Glomerular endothelial cell (primary cell): ENCODE measurements at places on chromosomes 6 and 20. TPM values are rescaled to one million over a fixed set of nuclear protein-coding genes. Genes with fewer than 3 reads are reported as not detected.

ULBP1 gene
- total RNA-seq = 3.3 and 4.1 TPM in 2 replicates

PRDM13 gene
- total RNA-seq = not detected in 2 replicates

WTAP gene
- 67.3 and 78.2 TPM in 2 replicates for total RNA-seq

GRCh38 chr6:95681736-95682135 lies 104.4 kb downstream of the MANEA start:
- DNase-seq = no peak

CAGE1 gene
- total RNA-seq = not detected in 2 replicates

DNA sequence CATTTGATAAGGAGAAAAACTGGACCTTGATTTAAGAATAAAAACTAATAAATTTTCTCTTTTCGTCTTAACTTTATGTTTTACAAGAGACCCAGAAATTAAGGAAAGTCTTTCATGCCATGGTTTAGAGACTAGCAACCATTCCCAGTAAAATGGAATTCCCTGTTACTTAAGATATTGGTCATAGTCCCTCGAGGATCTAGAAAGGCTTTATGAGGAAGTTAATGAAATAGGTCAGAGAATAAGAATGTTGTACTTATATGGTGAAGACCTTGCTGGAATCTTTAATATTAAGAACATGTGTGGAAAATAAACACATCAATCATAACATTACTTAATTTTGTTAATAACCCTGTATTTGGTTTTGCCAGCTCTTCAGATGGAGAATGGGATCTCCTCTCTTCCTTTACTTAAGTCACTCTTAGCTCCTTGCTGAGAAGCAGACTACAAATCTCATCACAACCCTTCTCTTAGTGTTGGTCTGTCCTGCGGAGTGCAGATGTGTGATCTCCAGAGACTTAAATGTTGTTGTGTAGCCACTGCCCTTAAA lies 382.9 kb downstream of the QKI start:
- DNase-seq = no peak

DNA sequence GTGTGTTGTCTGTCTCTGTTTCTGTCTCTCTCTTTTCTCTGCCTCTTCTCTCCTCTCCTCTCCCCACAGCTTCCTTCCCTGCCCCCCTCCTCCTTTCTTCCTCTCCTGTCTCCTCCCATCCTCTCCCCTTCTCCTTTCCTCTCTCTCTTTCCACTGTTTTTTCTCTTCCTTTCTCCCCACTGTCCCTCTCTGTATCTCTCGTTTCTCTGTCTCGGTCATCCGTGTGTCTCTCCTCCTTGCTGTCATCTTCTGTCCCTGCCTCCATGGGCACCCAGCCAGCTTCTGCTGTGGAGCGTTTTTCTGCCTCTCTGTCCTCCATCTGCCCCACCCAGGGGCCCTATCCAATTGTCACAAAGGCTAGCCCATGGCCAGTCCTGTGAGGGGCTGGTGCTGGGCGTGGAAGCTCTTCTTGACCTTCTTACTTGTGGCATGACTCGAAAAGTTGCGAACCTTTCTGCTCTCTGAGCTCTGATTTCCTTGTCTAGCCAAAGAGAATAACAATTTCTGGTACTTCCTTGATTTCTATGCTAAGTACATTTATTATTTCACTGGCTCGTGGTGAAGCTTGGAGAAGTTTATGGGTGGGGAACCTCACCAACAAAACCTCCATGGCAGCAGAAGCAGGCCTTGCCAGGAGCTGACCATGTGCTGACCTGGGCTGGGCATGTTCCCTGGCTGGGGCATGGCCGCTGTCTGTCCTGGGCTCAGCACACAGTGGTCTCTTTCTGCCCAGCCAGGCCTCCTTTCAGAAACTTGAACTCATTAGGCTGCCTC lies 69.3 kb downstream of the CEBPB start:
- no peak for DNase-seq

DNA sequence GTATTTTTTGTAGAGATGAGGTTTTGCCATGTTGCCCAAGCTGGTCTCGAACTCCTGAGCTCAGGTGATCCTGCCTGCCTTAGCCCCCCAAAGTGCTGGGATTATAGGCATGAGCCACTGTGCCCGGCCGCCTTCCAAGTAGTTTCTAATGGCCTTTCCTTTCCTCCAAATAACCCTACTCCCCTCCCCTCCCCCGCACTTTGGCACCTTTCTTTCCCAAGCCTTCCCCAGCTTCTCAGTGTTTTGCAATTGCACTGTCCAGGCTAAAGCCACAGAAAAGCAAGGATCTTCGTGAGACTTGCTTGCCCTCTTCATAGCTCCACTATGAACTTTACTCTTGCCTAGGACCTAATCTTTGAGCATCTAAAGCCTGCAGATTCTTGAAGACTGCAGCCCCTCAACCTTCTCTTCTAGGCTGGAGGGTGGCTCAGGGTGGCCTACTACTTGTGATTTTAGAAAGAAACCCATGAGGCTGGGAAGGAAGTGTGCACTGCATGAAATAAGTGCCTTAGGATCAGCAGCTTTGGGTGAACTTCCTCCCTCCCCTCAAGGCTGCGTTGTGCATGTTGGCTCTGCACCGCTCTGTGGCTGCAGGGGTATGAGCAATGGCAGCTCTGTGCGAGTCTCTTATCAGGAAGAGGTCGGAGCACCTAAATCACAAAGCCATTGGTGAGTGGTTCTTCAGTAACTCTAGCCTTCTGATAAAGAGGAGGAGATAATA lies 152.4 kb upstream of the SNX9 start:
- no peak for DNase-seq

- DNase-seq = no peak
Measured at GRCh38 chr6:122710908-122711635, 68.4 kb upstream of the FABP7 start.

DNA sequence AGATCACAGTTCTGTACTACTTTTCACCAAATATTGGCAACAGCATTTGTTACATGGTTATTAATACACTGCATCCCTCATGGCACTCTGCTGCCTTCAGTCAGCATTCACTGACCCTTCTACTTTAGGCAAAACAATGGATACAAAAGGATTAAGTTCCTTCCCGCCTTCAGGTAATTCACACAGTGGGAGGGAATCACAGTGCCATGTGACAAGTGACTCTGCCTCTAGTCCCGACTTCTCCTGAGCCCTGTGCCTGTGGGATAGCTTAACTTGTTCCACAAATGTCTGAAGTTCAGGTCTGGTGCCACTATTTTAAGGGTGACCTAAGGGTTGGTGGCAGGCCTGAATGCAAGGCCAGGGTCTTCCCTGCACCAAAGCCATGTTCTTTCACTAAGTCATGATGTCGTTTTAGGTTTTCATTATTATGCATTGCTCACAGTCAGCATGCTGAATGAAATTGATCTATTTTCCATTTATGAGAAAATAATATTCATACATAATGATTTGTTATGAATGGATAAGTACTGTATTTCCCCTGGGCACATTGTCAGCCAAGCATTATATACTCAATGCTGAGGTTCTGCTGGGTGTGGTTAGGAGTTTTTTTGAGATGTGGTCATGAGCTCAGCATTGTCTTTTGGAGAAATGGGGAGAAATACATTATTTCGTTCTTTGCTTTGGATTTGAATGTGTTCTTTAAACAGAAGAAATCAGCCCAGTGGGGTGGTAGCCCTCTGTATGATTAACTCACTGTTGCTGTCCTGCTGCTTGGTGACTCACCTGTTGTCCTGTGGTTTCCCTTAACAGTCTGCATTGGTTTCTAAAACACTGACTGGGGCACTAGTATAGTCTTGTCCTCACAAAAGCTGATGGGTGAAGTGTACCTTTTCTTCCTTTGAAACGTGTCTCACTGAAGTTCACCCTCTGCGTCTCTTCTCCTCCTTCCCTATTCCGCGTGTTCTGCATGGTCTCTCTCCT lies 66.4 kb downstream of the AFDN start:
- DNase-seq = no peak

- DNase-seq = peak; percentile 12
Measured at GRCh38 chr6:149026530-149026942, 279.7 kb downstream of the UST start.

DNA sequence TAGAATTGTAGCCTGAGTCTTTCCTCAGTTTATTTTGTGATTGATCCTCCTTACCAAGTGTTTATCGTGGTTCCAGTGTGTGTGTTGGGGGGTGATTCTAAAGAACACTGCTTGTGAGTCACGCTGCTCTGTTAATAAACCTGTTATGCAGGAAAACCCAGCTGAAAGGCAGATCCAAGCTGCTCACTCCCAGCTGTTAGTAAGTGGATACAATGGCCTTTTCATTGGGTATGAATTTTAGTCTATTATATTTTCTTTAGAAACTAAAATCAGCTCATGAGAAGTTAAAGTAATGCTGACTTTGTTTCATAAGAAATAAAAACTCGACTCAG lies 12.2 kb upstream of the DSTN start:
- DNase-seq = no peak

- no peak for DNase-seq
Measured at GRCh38 chr20:32447136-32448027, 89.3 kb downstream of the ASXL1 start.

GMPR gene
- total RNA-seq = 26.6 and 28.8 TPM in 2 replicates

DNA sequence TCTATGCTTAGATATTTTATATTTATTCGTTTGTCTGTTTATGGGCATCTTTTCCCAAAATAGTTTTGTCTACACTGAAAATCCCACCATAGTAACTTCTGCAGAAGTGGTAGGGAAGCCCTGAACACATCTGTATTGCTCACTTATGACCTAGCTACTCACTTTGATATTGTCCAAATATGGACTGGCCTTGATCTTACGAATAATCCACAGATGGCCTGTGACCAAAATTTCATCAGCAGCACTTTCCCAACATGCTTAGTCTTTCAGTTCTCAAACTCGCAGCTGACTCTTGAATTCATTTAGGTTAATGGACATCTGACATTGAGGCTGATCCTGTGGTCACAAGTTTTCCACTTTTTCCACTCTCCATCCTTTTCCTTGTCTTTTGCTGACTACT lies 80.8 kb upstream of the BEND3 start:
- DNase-seq = no peak

DNA sequence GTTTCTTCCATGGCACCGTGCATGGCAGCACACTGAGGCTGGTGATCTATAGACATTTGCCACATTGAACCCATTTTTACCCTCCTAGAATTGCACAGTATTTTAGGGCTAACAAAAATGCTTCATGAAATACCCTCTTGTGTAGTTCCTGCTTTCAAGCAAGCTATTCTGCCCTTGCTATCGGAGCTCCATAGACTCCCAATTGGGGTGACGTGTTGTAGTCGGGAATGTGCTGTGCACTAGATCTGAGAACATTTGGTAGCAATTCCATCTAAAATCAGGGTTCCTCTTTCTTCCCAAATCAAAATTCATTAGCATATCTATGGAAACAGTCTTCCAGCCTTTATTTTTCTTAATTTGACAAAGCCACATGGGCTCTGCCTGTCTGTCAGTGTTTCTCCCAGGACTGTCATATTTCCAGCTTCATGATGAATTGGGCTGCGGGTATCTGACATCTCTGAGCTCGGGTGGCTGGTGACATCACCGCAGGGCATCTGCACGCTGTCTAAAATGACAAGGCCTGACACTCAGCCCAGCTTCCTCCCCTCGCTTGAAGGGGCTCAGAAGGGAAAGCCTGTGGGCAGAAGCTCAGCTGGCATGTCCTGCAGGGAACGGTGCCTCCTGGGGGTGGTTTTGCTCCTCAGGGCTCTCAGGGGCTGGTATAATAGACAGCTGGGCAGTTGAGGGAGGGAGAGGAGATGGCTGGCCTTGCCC lies 406.4 kb downstream of the QKI start:
- DNase-seq = no peak

DNA sequence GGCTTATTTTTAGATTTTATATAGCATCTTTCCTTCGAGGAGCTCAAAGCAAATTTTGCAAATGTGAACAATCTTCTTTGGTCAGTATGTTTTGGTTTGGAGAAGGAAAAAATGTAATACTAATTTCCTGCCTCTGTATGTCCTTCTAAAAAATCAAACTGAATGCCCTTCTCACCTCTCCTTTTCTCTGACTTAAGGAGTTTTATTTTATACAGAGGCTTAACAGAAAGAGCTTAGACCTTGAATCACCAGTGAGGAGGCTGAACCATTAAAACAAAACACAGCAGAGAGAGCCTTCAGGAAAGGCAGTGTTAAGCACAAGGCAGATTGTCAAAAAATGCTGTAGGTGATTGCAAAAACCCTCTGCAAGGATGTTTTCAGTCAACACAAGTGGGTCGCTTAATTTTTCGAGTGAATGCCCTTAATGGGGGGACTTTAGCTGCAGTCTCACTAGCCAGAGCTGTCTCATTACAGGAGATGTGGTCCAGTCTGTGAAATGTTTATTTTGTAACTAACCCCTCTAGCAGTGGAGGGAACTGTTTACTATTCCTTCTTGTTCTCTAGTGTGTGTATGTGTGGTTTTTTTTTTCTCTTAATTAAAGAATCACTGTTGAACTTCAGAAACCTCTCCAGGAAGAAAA lies 481.3 kb upstream of the CITED2 start:
- DNase-seq = no peak

DNA sequence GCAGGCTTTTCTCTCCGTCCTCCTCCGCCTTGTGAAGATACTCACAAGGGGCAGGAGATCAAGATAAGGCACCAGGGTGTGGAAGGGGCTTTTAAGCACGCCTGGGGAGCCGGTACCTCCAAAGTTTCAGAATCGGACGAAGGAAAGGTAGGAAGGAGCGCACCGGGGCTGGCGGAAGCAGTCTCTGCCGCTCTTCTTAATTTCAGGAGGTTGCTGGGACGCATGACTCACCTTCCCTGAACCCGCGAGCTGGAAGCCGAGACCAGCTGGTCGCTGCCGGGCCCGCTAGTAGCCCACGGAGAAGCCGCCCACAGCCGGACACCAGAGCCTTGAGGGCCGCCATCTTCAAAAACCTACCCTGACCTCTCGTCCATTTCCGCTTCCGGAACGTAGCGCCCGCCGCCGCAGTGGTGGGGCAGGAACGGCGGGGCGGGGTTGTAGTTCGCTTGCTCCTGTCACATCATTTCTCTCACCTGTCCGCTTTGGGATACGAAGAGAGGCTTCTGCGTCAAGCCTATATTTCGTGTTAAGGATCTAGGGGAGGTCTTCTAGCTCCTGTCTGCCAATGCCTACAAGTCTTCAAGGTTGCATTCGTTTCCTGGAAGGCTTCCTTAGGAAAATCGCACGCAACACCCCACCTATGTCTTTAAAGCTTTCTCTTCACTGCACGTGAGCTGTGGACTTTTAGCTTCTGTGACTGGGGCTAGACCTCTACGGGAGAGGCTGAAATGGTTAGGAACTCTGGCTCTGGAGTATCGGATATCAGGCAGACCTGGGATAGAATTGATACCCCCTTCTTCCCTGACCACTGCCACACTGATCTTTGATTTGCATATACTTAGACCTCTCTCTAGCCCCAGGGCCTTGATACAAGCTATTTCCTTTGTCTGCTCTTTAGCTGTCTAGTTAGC lies at the start of gene MRPS18A:
TSS of gene MRPS18A (minus strand) at position 355 of the 911 bp plus-strand sequence. CDS start at position 343, 12 bp downstream.
- no peak for DNase-seq

- peak; percentile 63 for DNase-seq
Measured at GRCh38 chr6:158213925-158214674, 46.0 kb downstream of the GTF2H5 start.

DNA sequence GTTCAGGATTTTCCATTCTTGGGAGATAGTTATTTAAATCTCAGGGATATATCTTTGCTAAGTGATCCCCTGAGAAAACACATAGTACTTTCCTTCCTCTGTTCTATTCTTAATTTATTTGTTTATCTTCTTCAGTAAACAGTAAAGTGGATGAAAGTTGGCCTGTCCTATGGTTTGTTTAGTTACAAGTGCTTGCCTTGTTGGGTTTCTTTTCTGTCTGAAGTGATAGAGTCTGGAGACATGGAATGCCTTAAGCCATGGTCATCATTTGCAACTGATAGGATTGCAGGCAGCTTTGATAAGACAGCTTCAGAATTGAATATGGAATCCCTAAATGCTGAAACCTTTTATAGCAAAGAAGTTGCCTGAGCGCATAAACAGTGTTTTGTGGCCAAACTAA lies 4.9 kb downstream of the ADGRG6 start:
- DNase-seq = no peak

- peak; percentile 29 for DNase-seq
Measured at GRCh38 chr6:146785001-146785585, 186.3 kb downstream of the ADGB start.

TP53TG5 gene
- not detected in 2 replicates for total RNA-seq

- no peak for DNase-seq
Measured at GRCh38 chr6:15256538-15257271, 10.8 kb downstream of the JARID2 start.
